SJSA1 (cell line): ENCODE measurements at places on chromosomes 1 and 21. TPM values are rescaled to one million over a fixed set of nuclear protein-coding genes. Genes with fewer than 3 reads are reported as not detected.

RRP1 gene
- 29.2 and 30.4 TPM in 2 replicates for total RNA-seq

THEM4 gene
- total RNA-seq = 7.5 and 9.5 TPM in 2 replicates

GBP3 gene
- total RNA-seq = 31.0 and 37.2 TPM in 2 replicates

CACNA1E gene
- 0.03 TPM in 1 of 2 replicates, not detected in the other for total RNA-seq

ARF1 gene
- total RNA-seq = 161 and 212 TPM in 2 replicates

PGLYRP3 gene
- total RNA-seq = not detected in 2 replicates

MPL gene
- not detected in 2 replicates for total RNA-seq

AMPD1 gene
- not detected in 2 replicates for total RNA-seq

VHLL gene
- not detected in 2 replicates for total RNA-seq

PLA2G2F gene
- total RNA-seq = not detected in 2 replicates

MYBPH gene
- not detected in 2 replicates for total RNA-seq
